ENCODE measurements at places on chromosomes 16 and 17.

DNA sequence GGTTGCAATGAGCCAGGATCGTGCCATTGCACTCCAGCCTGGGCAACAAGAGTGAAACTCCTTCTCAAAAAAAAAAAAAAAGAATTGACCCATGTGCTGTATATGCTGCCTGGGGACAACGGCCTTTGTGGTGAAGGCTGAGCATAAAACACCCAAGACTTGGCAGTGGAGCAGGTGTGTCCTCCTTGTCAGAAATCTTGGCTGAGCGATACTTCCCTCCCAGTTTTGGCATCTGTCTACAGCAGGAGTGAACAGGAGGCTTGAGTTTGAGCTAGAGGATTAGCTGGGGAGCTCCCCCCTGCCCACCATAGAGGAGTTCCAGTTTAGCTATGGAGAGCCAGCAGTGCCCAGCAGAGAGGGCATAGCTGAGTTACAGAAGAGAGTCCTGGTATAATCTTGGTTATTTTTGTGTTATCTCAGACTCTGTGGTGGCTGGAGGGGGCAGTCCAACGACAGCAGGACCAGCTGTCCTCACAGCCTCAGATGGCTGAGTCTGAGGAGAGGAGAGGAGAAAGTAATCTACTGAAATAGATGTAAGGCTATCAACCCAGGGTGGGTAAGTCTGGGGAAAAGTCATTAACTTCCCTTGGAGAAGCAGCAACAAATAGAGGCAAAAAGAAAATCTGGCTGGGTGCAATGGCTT, 18.4 kb downstream of the SP2 start:
- no peak for DNase-seq

DNA sequence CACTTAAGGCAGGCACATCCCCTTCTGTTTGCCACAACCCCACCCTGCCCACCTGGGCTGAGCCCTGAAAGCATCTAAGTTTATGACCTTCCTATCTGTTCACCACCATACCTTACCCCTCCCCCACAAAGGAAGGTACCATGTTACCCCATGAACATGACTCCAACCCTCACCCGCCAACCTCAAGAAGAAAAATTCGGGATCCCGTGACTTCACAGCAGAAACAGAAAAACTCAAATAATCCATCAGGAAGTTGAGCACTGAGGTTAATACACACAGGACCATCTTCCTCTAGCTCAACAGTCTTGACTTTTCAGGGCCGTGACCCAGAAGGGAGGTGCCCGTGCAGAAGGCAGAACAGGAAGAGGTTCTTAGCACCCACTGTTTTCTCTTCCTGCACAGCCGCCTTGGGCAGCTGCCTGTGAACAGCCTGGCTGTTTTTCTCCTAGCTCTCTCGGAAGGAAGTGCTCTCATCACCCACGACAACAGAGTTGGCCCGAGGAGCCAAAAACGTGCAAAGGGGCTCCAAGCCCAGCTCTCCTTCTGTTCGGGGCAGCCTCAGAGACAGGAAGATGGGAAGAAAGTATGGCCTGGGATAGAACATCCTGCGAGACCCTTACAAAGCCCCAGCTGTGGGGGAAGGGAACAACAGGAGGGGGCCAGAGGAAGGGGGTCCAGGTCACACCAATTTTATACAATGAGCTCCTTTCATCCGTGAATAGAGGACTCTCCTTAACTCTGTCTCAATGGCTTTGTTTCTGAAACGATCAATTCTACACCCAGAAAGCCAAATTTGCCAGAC, 101.1 kb downstream of the XYLT1 start:
- no peak for DNase-seq

DNA sequence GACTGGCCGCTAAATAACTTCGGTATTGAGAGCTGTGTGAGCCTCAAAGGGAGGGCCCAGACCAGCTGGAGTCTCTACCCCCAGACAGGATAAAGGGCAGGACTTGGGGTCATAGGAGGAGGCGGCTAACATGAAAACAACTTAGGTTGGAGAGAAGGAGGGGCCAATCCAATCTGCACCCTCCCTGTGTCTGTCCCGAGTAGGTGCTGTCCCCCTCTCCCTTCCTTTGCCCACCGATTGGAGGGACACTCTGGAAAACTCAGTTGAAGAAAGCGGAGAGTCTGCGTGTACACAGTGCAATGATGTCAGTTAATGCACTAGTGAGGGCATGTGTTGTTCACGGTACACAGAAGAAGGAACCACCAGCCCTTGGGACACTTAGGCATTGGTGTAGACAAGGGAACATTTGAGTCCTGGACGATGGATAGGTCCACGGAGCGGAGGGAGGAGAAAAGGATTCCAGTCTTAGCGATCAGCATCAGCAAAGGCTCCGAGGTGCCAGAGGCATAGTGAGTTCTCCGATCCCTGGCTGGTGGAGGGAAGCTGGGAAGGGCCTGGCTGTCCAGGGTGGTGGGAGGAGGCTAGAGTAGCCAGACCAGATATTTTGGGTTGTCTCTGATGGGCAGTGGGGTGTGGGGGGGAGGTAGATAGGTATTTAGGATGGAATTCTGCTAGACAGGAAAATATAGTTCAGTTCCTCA, 761 bp downstream of the NOL3 start:
- DNase-seq, result no peak

DNA sequence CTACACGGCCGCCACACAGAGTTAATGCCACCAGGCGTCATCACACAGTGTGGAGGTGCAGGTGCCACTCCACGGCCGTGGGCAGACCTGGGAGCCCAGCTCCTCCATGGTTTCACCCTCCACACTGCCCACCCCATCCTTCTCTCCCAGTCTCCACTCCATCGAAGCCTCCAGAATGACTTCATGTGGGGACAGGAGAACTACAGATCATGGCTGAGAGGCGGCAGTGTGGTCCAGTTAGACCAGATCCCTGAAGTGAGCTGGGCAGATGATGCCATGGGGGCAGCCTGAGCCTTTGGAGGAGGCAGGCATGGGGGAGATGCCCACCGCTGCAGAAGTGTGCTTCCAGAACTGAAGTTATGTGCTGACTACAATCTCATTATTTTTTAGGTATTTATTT, 38.0 kb upstream of the FAAP100 start:
- DNase-seq, result no peak

- DNase-seq, result no peak
Measured at GRCh38 chr17:68246271-68247028, 1.4 kb upstream of the AMZ2 start.

- DNase-seq, result peak; percentile 37
Measured at GRCh38 chr17:79301469-79301868, 226.8 kb downstream of the ENGASE start.

- DNase-seq, result peak; percentile 63
Measured at GRCh38 chr17:2347805-2348685, 10.7 kb downstream of the SGSM2 start.

GRCh38 chr16:78749745-78750268, 650.4 kb downstream of the WWOX start:
- DNase-seq, result no peak

DNA sequence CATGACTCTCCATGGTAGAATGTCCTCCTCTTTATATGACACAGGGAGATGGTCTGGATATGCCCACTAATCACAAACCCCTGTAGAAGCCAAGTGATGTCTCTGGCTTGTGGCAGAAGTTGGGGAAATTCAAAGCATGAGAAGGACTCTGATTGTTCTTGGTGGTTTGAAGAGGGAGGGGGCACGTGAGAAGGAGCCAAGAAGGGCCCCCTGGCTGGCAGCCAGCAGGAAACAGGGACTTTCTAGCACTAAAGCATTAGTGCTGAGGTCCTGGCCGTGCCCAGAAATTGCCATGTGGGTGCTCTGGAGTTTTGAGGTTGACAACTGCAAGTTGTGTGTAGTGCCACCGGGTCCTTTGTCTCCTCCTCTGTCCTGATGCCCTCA, 199.9 kb downstream of the LGALS9B start:
- DNase-seq, result no peak

GRCh38 chr16:75616521-75617010, 6.5 kb downstream of the ADAT1 start:
- no peak for DNase-seq

DNA sequence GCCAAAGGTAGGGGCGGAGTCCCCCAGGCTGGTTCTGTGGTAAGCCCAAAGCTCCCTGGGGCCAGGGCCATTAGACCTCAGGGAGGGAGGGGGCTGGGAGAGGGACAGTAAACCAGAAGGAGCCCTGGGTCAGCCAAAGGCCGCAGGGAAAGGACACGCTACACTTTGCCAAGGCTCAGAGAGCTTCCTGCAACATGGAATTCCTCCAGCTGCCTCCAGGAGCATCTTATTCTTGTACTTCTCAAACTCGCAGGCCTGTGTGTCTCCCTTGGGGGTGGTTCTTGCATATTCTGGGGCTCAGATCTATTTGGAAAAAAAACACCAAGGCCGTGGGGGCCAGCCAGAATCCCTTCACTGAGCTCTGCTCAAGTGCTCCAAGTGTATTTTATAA, 25.1 kb downstream of the AKAP1 start:
- no peak for DNase-seq

DNA sequence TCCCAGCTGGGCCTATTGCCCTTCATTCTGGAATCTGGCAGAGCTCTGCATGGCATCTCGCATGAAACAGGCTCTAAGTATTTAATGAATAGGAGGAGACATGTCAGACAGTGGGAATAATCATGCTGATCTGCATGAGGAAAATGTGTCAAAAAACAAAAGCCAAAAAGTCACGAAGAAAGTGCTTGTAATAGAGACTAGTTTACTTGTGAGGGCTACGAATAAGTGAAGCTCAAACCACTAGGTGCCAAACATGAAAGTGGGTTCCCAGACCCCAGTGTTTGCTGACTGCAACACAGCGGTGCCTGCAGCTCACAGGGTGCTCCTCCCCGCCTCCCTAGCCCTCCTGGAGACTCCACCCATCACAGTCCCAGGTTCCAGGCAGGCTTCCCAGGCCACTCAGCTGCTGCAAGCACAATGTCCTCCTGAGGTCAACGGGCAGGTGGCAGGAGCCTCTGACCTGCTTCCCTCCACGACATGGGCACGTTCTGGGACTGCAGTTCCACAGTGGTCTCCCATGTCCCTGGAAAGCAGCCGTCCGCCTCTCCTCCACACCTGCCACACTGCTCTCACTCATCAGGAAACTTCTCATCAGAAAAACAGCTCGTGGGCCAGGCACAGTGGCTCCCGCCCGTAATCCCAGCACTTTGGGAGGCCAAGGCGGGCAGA, 96.5 kb downstream of the ANKRD11 start:
- no peak for DNase-seq

DNA sequence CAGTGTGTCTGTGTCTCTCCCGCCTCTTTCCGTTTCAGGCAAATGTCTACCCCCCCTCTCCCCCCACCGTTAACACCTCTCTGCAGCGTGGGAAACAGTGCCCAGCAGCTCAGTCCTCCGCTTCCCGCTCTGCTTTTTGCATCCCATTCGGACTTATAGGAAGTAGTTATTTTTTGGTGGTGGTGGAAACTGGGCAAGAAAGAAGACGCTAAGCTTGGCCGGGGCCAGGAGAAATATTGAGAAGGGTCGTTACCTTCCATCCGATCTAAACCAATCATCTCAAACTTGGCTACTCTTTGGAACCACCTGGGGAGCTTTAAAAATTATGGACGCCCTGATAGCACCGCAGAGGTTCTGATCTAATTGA, 499 bp upstream of the HLF start:
- no peak for DNase-seq

DNA sequence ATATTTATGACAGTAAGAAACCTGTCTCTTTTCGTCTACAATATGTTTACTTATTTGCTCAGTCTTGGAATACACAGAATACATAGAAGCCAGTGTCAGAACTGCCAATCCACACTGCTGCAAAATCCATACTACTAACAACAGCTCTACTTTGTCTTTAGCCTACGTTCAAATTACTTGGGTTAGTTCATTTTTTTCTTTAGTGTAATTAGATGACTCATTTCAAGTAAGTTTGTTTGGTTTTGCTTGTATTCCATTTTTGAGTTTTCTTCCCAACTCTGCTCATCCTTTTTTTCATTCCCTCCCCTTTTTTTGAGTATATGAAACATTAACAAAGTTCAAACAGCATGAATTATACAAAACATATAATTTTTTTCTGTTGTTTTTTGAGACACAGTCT, 16.9 kb downstream of the CMC2 start:
- no peak for DNase-seq

DNA sequence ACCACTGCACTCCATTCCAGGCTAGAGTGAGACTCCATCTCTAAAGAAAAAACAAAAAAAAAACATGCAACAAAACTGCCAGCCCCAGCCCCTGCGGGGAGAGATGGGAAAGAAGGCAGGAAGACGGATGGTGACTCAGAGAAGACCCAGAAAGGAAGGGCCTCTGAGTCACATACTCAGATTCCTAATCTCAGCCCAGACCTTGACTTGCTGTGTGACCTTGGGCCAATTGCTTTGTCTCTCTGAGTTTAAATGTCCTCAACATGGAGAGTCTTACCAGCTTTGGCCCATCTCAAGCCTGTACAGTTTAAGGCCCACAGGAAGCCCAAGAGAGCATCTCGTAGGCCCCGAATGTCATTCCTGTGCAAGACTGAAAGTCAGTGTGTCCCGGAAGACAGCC, 86.5 kb upstream of the LHX1 start:
- no peak for DNase-seq

GRCh38 chr17:75595284-75595919, 7.8 kb downstream of the MYO15B start:
- DNase-seq, result no peak

- no peak for DNase-seq
Measured at GRCh38 chr17:30567231-30568116, 90.3 kb downstream of the GOSR1 start.

GRCh38 chr17:46152423-46152822, 40.8 kb downstream of the KANSL1 start:
- DNase-seq, result no peak

- no peak for DNase-seq
Measured at GRCh38 chr16:21100447-21100846, 50.2 kb downstream of the DNAH3 start.

- no peak for DNase-seq
Measured at GRCh38 chr17:73929860-73930430, 273.5 kb upstream of the RPL38 start.

DNA sequence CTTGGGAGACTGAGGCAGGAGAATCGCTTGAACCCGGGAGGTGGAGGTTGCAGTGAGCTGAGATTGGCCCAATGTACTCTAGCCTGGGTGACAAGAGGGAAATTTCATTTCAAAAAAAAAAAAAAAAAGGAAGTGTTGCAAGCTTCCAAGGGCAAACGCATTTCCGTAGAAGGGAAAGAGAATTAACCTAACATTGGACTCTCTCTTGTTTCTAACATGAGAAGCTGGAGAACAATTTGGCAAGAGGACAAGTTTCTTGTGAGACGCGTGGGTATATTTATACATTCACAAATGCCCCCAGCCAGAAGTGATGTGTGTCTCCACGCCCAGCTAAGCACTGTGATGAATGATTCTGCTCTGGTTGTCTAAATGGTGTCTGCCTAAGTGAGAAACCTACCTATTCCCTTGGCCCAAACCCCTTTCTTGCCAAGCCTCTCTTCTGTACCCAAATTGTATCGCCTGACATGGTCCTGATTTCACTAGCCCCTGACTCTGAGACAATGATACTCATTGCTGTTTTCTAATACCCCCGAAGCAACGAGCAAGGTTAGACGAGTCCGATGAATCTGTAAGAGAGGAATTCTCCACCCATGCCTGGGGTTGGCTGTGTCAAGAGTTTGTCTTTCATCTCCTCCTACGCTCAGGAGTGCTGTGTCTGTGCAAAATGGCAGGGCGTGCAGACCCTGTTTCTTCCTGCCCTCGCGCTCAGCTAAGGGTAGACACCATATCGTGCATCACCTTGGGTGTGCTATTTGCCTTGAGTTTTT, 14.2 kb upstream of the ST6GALNAC2 start:
- no peak for DNase-seq

- no peak for DNase-seq
Measured at GRCh38 chr17:30132615-30133014, 16.0 kb downstream of the NSRP1 start.

- DNase-seq, result no peak
Measured at GRCh38 chr16:24189941-24190340, 66.2 kb upstream of the CACNG3 start.

Measured in HuH-7 (cell line).